NCI-H446 (cell line): ENCODE measurements at places on chromosomes 2 and 18.

DNA sequence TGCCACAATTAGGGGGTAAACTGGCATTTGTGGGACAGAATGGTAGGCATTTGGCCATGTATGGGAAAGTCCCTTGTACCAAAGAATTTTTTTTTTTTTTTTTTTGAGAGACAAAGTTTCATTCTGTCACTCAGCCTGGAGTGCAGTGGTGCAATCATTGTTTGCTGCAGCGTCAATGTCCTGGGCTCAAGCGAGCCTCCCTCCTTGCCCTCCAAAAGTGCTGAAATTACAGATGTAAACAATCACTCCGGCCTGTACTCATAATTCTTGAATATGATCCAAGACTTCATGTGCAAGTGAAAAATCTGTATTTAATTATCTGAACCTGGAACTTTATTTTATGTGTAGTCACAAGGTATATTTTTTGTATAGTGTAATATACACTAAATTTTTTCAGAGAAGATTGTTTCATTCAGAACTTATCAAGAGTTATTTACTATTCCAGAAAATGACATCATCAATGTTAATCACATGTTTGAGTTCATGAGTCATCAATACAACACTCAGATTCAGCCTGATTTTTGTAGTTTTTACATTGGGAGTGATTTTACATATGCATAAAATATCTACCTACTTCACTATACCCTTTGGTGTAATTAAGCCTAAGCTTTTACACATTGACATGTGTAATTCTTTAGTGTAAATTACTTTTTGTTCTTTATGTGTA is 138.7 kb upstream of the L3MBTL4 start:
- DNase-seq: no peak

DNA sequence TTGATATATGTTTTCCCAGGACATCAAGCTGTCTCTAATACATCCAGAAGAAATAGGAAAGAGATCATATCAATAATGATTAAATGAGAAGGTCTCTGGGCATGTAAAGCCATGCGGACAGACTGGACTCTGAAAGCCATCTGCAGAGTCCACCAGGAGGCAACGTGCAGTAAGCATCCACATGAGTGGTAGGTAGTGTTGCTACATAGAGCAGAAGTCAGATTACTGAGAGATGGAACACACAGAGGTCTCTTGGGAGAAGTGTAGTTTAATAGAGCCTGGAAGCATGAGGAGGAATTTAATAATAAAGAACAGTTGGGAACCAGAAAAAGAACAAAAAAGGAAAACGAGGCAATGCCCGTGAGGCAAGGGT is 758.1 kb upstream of the DDX18 start:
- no peak for DNase-seq

DNA sequence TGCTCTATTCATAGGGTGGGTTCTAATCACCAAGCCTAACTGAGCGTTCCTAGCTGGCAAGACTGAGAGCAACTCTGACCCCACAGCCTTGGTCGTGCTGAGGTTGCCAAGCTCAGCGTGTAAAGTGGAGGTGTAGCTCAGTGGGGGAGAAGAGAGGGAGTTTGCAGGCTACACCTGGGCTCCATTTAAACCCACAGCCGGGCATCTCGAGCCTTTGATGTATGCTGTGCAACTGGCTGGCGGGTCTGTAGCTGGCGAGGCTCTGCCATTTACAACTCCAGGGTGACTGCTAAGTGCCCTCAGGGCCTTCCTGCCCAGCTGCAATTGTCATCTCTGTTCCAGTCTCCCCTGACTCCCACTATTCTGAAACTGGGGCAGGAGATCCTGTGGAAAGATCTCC is 20.0 kb upstream of the CHRNA1 start:
- no peak for DNase-seq

- no peak for DNase-seq
Observed at GRCh38 chr2:191544461-191545062, 133.4 kb upstream of the NABP1 start.

GRCh38 chr2:101558740-101559525 is 84.0 kb upstream of the RFX8 start:
- DNase-seq: no peak

DNA sequence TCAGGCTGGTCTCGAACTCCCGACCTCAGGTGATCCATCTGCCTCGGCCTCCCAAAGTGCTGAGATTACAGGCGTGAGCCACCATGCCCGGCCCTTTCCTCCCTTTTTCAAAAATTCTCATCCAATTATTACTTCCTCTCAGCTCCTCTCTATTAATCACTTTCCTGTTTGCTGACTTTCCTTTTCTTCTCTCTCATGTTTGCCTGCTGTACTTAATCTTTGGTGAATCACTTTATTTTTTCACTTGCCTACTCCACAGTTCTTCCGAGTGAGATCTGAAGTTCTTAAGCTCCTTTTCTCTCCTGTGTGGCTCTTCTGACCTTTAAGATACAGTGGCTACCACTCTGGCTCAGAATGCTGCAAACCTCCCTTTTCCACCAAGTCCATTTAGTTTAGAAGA is 126.3 kb upstream of the SERTAD2 start:
- DNase-seq: no peak

GRCh38 chr2:156399224-156399949 is 36.8 kb upstream of the GPD2 start:
- DNase-seq: no peak

DNA sequence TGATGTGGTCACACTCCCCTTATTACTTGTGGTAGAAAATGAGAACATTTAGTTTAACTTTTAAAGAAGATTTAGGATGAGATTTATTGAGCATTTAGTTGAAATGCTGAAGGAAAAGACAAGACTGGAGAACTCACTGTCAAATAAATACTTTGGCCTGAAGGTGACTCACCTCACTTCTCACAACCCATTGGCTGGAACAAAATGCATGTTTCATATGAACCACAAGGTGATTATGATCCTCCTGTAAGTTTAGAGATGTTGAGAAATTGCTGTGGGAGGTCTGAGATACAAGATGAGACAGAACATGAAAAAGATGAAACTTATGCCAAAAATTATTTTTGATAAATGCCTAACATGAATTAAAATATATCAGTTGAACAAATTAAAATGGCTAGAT is 1004.5 kb downstream of the SOCS6 start:
- no peak for DNase-seq

GRCh38 chr2:88054782-88055370 is 707 bp downstream of the KRCC1 start:
- DNase-seq: no peak

- DNase-seq: no peak
Observed at GRCh38 chr2:1169291-1169949, 218.8 kb downstream of the SNTG2 start.

GRCh38 chr2:40043641-40044040 is 264.6 kb upstream of the THUMPD2 start:
- DNase-seq: no peak

DNA sequence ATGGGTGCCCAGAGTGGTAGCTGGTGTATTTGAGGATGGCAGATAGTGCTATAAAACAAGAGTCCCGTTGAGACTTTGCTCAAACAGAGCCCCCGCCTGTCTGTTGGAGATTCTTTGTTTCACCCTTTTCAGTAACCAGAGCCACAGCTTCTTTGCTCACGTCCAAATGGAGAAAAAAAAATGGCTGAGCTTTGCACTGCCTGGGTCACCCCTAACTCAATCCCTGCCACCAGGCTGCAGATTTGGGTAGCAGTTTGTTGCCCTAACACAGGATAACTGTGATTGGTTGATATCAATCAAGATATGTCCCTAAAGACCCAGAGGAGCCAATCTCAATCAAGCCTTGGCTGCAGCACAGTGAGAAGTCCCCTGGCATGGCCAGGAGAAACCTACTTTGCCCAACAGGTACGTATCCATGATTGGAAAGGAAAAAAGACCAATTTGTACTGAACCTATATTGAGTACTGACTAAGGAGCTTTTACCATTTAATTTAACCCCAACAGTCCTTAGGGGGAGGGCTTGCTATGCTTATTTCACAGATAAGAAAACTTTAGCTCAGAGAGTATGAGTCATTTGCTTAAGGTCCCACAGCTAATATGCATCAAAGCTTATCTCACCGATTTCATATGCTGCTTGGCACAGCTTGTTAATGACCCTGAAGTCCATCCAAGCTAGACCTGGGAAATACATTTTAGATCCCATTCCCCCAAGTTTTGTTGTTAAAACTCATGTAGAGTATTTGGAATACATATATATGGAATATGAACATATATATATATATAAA is 72.0 kb upstream of the SH3BP4 start:
- DNase-seq: no peak

- peak; percentile 42 for DNase-seq
Observed at GRCh38 chr2:21422050-21422449, 298.3 kb downstream of the TDRD15 start.

- DNase-seq: no peak
Observed at GRCh38 chr2:132830321-132830827, 160.4 kb upstream of the LYPD1 start.

DNA sequence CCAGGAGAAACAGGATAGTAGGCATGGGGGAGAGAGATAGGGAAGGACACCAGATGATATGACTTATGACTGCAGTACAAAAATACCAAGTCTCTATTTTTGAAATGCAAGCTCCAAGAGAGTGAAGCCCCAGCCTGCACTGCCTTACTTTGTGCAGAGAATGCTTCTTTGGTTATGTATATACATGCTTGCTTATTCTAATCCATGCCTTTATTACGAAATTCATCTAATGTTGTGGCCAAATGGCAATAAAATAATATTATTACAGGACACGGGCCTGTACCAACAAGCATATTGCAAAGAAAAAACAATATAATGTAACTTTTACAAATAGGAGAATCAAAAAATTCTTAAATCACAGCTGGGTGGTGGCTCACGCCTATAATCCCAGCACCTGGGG is 110.8 kb downstream of the BCL11A start:
- DNase-seq: no peak
